Astrocyte (in vitro differentiated cells and primary cell): ENCODE measurements at places on chromosomes 11 and 22.

- H3K4me3 ChIP-seq: no peak overlapping the region
- no peaks in the 10 kb centered on the region for H3K27me3 ChIP-seq
These were observed 61.5 kb upstream of the EMID1 start for GRCh38 chr22:29143941-29144785.

GRCh38 chr11:102883141-102883540 is 8.4 kb upstream of the MMP12 start:
- H3K27ac ChIP-seq: no peak overlapping the region
- no peaks in the 10 kb centered on the region for H3K4me1 ChIP-seq
- H3K36me3 ChIP-seq: no peaks in the 10 kb centered on the region
- no peak overlapping the region for H3K4me3 ChIP-seq
- no peak for DNase-seq
- H3K27me3 ChIP-seq: no peaks in the 10 kb centered on the region

DNA sequence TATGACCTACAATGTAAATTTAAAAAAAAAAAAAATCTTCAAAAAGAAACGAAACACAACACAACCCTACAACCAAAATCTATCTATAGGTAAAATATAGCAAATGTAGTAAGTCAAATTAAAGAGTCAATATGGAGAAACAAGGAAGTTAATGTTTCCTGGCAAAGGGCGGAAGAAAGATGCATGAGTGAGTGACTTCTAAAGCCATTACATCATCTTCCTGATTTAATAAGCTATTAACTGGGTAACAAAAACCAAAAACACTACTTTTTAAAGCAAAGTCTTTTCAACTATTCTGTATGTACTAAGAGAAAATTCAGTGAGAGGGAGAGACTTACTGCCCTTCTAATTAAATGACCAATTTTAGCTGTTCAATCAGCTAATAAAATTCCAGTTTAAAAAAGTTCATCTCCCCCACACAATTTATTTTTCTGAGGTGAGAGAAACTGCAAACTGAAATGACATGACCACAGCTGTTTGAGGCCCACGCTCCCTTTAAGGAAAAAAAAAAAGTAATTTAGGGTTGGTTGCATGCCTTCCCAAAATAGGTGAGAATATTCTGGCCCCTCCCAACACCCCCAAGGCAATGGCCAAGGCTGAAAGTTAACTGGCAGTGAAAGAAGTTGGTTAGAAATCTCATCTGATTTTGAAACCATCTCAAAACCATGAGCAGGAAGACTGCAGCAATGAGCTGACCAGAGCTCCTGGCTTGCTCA is 5.9 kb downstream of the SF1 start:
- peaks cover 13% of the 10 kb centered on the region for H3K4me1 ChIP-seq
- H3K4me3 ChIP-seq: no peak overlapping the region
- no peak for DNase-seq
- no peaks in the 10 kb centered on the region for H3K27me3 ChIP-seq
- H3K36me3 ChIP-seq: peaks cover 89% of the 10 kb centered on the region
- no peak overlapping the region for H3K27ac ChIP-seq

DNA sequence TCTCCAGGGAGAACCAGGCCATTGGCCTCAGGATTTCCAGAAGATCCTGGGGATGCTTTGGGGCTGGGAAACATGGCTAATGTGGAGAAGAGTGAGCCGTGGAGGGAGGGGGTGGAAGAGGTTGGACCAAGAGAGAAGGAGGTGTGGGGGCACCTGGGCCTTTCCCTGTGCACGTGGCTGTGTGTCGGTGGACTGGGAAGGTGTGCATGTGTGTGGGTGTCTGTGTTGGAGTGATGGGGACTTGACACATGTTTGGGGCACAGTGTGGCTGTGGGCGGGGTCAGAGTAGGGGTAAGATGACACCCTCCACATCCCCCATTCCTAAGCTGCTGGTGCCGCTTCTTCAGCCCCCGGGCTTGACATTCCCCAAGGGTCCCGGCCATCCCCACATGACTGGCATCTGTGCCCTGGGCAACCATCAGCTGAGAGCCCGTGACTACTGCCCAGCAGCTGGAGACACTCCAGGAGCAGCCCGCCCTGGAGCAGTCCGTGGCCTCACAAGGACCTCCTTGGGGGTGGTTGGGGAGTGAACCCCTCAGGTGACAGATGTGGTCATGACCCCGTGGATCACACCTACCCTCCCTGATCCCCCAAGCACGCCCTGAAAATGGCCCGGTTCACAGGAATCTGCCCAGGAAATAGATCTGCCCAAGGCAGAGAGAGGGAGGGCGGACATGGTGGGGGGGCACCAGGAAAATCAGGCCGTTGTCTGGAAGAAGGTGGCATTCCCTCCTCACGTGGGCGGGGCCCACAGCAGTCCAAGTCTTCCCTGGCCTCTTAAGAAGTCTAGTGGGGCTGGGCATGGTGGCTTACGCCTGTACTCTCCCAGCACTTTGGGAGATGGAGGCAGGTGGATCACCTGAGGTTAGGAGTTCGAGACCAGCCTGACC is 34.8 kb upstream of the SOX10 start:
- peaks cover 10% of the 10 kb centered on the region for H3K4me1 ChIP-seq
- no peaks in the 10 kb centered on the region for H3K36me3 ChIP-seq
- H3K4me3 ChIP-seq: no peak overlapping the region
- H3K27ac ChIP-seq: no peak overlapping the region
- no peaks in the 10 kb centered on the region for H3K27me3 ChIP-seq

DNA sequence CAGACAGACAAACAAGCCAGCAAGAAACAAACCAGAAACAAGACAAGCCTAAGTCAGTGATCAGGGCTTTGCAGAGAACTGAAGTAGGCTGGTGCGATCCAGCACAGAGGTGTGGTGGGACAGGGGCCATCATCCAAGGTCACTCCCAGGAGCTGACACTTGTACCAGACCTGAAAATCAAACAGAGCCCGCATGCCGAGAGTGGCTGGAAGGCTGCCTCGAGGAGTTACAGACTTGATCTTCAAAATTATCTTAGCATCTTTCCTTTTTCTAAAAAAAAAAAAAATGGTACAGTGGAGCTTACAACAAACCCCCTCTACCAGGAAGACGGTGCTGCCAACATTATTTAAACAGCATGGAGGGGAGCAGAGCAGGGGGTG is 8.8 kb upstream of the SCUBE1 start:
- DNase-seq: no peak
- H3K36me3 ChIP-seq: no peaks in the 10 kb centered on the region
- no peak overlapping the region for H3K27ac ChIP-seq
- H3K4me3 ChIP-seq: no peak overlapping the region
- H3K27me3 ChIP-seq: peaks cover 6% of the 10 kb centered on the region
- no peaks in the 10 kb centered on the region for H3K4me1 ChIP-seq

GRCh38 chr22:35735542-35735941 is 17.9 kb downstream of the APOL5 start:
- H3K27me3 ChIP-seq: no peaks in the 10 kb centered on the region
- no peak overlapping the region for H3K4me3 ChIP-seq
- peaks cover 9% of the 10 kb centered on the region for H3K36me3 ChIP-seq
- DNase-seq: no peak
- no peak overlapping the region for H3K27ac ChIP-seq
- no peaks in the 10 kb centered on the region for H3K4me1 ChIP-seq

GRCh38 chr11:9448576-9449352 is 12.0 kb upstream of the ZNF143 start:
- H3K4me1 ChIP-seq: no peaks in the 10 kb centered on the region
- H3K27ac ChIP-seq: no peak overlapping the region
- H3K27me3 ChIP-seq: no peaks in the 10 kb centered on the region
- H3K36me3 ChIP-seq: peaks cover 18% of the 10 kb centered on the region
- DNase-seq: no peak

DNA sequence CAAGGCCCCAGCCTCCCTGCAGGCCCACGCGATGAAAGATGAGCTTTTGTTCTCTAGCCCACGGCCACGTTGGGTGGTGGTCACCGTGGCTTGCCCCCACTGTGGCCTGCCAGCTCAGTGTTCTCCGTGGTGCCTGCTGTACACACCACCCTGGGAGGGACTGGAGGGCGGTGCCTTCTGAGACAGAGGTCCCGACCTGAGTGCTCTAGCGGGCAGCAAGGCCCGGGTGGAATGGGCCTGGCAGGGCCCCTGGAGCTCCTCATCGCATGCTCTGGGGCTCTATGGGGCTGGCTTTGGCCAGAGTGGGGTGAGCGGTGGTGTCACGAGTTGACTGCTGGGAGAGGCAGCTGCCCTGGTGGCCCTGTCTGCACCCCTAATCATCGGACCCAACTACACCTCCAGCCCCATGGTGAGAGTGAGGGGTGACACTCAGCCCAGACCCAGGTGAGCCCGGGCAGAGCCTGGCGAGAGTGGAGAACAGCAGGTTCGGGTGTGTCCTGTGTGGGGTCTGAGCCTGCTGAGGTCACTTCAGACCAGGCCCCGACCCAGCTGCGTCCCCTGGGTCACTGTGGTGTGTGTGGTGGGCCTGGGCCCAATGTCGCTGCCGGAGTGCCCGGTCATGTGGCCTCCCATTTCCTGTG is 541.9 kb downstream of the TBC1D22A start:
- H3K36me3 ChIP-seq: no peaks in the 10 kb centered on the region
- H3K27ac ChIP-seq: no peak overlapping the region
- no peak for DNase-seq
- H3K4me3 ChIP-seq: no peak overlapping the region
- H3K4me1 ChIP-seq: no peaks in the 10 kb centered on the region

GRCh38 chr11:33952805-33953204 is 60.9 kb upstream of the LMO2 start:
- DNase-seq: no peak
- H3K27me3 ChIP-seq: no peaks in the 10 kb centered on the region
- H3K4me3 ChIP-seq: no peak overlapping the region
- no peaks in the 10 kb centered on the region for H3K36me3 ChIP-seq

DNA sequence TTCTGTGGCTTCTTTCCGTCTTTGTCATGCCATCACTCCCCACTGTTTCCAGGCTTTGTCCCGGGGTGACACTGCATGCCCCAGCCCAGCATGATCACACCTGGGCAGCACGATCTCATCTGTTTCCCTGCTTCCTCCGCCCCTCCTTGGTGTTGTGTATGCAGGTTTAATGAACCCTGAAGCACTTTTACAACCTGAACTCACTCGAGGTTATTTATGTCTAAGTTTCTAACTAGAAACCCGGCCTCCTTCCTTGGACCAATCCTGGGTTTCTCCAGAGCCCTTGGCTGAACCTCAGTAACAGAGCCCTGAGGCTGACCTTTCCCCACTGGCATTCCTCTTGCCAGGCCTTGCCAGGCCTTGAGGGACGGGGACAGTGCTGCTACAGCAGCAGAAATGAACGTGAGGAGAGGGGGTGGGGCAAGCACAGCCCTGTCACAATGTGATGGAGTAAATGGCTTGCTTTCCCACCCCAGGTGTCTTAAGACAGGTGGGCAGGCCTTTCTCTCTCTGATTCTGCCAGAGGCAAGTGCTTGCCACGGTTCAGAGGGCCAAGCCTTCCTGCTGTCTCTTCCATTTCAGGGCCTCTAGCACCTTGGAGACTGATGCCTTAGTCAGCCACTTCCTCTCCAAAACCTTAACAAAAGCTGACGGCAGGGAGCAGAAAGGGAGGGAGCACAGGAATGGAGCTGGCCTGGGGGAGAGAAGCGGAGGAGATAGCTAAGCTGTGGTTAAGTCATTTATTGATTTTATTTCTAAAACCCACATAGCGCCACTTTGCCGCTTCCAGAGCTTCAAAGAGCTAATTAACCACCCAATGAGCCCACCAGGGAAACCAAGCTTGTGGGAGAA is 3.1 kb upstream of the PYGM start:
- H3K27me3 ChIP-seq: no peaks in the 10 kb centered on the region
- DNase-seq: peak; percentile 76
- H3K4me1 ChIP-seq: peaks cover 24% of the 10 kb centered on the region
- H3K27ac ChIP-seq: peak overlapping the region; percentile 20
- H3K36me3 ChIP-seq: peaks cover 30% of the 10 kb centered on the region

GRCh38 chr11:76622493-76623094 is 48.0 kb downstream of the LRRC32 start:
- no peaks in the 10 kb centered on the region for H3K36me3 ChIP-seq
- no peaks in the 10 kb centered on the region for H3K27me3 ChIP-seq
- peaks cover 30% of the 10 kb centered on the region for H3K4me1 ChIP-seq
- H3K27ac ChIP-seq: no peak overlapping the region
- DNase-seq: no peak

DNA sequence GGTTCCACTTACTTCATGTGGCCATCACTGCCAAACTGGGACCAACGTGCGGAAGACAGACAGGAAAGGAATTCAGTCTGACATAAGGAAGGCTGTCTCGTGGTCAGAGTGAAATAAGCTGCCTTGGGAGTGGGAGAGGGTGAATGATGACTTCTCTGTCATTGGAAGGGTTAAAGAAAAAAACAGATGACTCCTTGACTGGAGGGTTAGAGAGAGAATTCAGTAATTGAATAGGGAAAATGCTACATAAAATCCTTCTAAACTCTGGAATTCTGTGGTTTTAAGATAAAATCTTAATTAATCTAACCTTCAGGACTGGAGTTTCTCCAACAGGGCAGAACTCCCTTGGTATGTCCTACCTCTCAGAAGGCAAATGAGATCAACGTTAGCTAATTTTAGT is 33.8 kb downstream of the RAB30 start:
- H3K36me3 ChIP-seq: no peaks in the 10 kb centered on the region
- DNase-seq: peak; percentile 84
- H3K4me1 ChIP-seq: peaks cover 27% of the 10 kb centered on the region
- H3K4me3 ChIP-seq: no peak overlapping the region
- H3K27ac ChIP-seq: no peak overlapping the region
- no peaks in the 10 kb centered on the region for H3K27me3 ChIP-seq

DNA sequence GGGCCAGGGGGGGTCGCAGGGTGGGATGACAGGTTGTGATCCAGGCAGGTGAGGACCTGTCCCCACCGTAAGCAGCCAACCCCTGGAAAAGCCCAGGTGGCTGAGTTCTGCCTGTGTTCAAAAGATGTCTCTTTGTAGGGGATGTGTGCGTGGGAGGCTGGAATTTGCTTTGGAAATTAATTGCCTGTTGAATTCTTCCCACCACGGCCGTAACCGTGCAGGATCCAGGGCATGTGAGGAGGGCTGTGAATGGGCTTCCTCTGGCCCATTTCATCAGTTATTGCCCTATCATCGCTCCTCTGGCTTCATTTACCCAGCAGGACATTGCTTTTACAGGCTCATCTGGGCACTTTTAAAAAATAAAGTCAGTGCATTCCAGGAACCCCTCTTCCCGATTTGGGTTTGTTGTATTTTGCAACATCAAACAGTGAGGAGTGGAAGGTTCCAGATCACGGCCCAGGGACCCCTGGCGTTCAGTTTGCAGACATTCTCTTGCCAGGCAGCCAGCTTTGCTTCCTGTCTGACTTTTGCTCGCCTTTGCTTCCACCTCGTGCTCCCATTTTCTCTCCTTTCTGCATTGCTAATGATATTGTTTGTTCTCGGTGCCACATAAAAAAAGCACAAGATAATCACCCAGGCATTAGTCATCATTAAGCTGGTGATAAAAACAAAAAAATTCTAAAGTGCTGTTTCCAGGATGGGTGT is 1306.6 kb downstream of the BRD1 start:
- H3K36me3 ChIP-seq: no peaks in the 10 kb centered on the region
- H3K4me1 ChIP-seq: no peaks in the 10 kb centered on the region
- no peaks in the 10 kb centered on the region for H3K27me3 ChIP-seq
- peak; percentile 10 for DNase-seq

DNA sequence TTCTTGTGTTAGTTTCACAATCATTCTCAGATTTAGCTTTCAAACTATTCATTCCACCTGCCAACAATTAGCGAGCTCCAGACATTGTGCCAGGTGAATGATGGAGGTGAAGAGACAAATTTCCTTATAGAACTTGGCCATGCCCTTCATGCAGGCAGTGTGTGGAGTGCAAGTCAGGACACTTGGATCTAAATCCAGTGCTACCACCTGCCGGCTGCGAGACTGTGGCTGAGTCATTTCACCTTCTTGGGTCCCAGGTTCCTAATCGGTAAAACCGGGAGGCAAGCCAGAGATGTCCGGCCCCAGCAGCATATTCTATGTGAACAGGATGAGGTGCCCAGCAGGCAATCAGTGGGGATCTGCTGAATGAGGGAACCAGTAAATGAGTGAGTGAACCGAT is 18.6 kb upstream of the EHF start:
- H3K36me3 ChIP-seq: no peaks in the 10 kb centered on the region
- H3K4me1 ChIP-seq: peaks cover 26% of the 10 kb centered on the region
- H3K27ac ChIP-seq: no peak overlapping the region
- H3K4me3 ChIP-seq: no peak overlapping the region
- no peak for DNase-seq
